ENCODE measurements at places on chromosomes 4 and X.

DNA sequence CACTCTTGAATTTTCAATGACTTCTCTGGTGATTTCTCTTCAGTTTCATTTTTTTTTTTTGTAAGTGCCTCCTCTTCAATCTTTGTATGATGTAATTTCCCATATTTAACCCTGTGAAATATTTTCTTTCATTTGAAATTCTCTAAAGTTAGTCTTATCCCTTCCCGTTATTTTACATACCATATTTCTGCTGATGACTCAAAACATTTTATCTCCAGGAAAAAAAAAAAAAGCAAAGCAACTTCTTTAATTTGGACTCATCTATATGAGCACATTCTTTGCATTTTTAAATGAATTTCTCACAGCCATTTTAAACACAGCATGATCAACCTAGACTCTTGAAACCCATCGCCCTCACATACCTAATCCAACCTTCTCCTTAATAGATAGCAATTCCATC lies 1831.4 kb downstream of the ARAP2 start:
- DNase-seq, result no peak

- DNase-seq, result no peak
Observed at GRCh38 chr4:138063581-138063980, 178.6 kb downstream of the SLC7A11 start.

DNA sequence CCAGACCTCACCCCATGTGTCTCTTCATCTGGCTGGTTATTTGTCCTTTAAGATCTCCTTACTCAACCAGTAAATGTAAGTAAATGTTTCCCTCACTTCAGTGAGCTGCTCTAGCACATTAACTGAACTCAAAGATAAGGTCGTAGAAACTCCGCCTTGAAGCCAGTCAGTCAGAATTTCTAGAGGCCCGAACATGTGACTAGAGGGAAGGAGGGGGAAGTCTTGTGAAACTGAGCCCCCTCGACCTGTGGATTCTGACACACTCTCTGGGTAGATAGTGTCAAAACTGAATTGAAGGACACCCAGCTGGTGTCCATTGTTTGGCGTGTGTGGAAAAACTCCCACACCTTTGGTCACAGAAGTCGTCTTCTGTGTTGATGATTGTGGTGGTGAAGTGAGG lies 933.9 kb downstream of the ADGRL3 start:
- DNase-seq, result no peak

GRCh38 chr4:73245955-73246354 lies 12.6 kb downstream of the ANKRD17 start:
- DNase-seq, result no peak

DNA sequence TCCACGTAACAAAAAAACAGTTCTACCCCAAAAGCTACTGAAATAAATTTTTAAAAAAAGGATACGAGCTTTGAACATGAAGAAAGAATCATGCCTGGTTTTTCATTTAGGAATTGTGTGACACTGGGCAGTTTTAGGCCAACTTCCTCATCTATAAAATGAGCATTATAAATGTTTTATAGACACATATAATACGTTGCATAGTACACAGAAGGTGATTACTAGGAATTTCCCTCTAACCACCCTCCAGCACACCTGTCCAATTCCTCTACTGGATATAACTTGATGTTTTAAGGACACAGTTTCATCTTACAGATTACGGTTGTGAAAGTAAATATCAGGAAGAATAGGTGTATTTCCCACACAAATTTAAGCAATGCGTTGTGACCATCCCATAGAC lies 85.5 kb upstream of the IQCM start:
- DNase-seq, result no peak

- DNase-seq, result no peak
Observed at GRCh38 chr4:175787546-175787945, 24.5 kb downstream of the GPM6A start.

DNA sequence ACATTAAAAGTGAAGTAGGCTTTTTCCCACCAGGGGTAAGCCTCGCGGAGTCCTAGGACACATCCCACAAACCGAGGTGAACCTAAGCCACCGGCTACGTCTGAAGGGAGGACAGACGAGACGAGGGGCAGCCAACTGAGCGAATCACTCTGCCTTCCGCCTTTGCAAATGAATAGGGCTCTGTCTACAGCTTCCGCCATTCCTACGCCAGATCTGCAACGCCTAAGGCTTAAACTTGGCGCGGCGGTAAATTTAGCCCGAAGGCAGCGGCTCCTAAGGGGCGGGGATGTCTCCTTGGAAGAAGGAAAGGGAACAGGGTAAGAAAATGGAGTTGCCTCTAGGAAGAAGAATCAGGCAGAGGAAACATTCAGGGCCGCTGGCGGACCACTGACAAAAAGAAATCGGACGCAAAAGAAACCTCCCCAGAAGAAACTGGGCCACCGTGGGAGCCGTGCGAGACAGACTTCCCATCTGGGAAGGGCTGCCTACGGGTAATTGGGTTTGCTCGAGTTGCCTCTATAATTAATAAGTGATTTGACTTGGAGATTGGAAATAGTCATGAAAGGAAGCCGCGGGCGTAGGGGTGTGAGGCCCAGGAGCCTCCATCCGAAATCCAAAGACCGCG lies 90.5 kb downstream of the BCOR start:
- DNase-seq, result no peak

DNA sequence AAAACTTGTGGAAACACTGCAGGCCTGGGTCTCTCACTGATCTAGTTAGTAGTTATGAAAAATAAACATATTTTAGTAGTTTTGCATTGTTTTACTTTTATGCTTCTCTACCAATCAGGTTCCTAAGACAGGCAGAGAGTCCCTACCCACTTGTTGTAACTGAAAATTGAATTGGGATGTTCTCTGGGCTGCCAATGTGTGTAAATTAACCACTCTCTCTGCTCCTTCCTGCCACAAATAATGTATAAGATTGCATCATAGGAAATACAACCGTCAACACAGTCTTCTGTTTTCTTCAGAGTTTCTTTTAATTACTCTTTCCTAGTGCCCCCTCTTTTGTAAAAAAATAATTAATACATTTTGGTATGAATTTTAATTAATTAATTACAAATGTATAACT lies 677.3 kb downstream of the FSTL5 start:
- DNase-seq, result no peak

DNA sequence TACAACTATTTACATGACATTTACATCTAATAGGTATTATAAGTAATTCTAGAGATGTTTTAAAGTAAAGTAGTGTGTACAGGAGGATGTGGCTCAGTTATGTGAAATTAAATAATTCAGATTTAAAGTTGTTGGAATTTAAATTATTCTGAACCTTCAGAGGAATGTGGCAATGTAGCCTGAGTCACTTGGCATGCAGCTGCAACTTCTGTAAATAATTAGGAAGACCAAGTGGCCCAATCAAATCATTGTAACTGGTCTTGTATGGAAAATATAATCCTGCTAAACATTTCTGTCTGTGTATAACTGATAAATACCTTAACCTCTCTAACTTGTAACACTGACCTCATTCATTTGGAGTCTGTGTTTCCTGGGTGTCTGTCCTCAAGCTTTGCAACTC lies 828.9 kb downstream of the GLUD2 start:
- DNase-seq, result no peak

GRCh38 chr4:82555276-82555675 lies 6.5 kb downstream of the TMEM150C start:
- DNase-seq, result no peak

DNA sequence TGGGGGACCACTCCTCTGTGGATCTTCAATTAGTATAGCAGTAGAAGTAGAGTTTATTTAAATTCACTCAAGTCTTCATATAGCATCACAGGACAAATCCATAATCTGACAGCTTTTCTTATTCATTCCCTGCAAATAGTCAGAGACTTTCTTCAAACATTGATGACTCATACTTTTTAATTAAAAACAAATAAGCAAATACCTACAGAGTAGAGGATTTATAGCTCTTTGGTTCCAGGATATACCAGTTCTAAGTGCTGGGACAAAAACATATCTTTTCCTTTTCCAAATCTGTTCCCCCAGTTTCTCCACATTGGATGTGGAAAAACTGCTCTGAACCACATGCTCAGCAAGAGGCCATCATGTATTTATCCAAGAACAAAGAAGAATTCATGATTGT lies 24.1 kb downstream of the EMCN start:
- peak; percentile 25 for DNase-seq

GRCh38 chr4:139419388-139419914 lies 34.5 kb upstream of the RAB33B start:
- no peak for DNase-seq

DNA sequence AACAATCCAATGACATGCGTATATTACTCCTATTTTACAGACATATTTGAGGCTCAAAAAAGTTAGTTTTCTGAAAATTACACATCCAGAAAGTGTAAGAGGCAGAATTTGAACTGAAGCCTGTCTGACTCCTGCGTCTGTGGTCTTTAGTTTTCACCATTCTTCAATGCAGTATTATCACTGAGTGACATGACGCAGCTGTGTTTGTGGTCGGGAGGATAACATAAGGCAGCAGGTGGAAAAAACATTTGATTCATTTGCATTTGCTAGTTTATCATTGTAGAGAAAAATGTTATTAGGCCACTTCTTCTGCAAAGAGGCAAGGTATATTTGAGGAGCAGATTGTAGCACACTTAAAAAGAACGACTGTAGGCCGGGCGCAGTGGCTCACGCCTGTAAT lies 186.7 kb downstream of the TENM3 start:
- DNase-seq, result no peak

- DNase-seq, result no peak
Observed at GRCh38 chr4:6119507-6120020, 80.8 kb downstream of the JAKMIP1 start.

DNA sequence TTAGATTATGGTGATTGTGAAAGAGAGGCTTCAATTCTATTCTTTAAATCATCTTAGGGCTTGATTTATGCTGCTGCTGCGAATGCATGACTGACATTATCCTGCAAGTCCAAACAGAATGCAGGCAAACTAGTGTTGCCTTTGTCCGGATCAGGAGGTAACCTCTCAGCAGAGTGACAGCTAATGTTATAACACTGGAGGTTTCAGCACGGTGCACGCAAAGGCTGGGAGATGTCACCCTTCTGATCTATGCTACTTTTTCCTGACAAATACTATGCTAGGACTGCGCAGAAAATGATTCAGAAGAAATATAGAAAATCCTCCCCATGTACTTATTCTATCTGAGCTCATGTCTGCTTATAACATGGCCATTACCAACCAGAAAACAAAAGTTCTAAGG lies 48.2 kb downstream of the ANOS1 start:
- DNase-seq, result no peak

DNA sequence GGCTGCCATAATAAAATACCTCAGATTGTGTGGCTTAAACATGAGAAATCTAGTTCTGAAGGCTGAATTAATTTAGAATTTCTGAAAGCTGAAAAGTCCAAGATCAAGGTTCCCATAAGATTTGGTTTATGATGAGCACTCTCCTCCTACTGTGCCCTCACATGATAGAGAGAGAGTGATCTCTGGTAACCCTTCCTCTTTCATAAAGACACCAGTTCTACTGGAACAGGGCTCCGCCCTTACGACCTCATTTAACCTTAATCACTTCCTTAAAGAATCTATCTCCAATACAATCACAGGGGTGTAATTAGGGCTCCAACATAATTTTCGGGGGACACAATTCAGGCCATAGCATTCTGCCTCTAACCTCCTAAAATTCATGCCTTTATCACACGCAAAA lies 194.0 kb upstream of the MAB21L2 start:
- DNase-seq, result no peak

GRCh38 chr4:27714073-27714472 lies 853.4 kb downstream of the STIM2 start:
- peak; percentile 32 for DNase-seq

DNA sequence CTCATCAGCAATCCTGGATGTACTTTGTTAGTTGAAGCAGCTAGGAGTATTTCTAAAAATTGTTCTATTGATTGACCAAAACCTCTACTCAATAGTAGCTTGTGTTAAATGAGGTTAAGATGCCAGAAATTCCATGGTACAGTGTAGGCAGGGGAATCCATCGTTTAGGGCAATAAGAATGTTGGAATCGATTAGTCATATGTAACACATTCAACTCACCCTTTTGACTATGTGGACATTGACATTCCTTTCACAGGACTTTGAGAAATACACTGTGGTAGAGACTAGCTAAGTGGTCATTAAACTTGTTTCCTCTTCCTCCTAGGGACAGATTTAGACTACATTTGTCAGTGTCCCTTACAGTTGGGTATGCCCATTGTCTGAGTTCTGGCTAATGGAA lies 40.2 kb downstream of the KDM5C start:
- DNase-seq, result no peak

DNA sequence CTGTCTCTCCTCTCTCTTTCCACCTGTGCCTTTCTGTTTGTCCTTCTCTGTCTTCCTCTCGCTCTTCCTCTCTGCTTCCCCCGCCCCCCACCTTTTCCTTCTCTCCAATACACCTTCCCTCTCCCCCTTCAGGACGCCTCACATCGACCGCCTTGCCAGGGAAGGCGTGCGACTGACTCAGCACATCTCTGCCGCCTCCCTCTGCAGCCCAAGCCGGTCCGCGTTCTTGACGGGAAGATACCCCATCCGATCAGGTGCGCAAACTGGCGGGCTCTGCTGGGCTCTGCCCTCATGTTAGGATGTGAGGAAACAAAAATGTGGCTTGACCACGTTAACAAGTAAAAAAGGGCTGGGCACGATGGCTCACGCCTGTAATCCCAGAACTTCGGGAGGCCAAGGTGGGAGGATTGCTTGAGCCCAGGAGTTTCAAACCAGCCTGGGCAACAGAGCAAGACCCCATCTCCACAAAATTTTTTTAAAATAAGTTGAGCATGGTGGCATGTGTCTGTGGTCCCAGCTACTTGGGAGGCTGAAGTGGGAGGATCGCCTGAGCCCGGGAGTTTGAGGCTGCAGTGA lies 35.2 kb downstream of the ARSF start:
- DNase-seq, result no peak

DNA sequence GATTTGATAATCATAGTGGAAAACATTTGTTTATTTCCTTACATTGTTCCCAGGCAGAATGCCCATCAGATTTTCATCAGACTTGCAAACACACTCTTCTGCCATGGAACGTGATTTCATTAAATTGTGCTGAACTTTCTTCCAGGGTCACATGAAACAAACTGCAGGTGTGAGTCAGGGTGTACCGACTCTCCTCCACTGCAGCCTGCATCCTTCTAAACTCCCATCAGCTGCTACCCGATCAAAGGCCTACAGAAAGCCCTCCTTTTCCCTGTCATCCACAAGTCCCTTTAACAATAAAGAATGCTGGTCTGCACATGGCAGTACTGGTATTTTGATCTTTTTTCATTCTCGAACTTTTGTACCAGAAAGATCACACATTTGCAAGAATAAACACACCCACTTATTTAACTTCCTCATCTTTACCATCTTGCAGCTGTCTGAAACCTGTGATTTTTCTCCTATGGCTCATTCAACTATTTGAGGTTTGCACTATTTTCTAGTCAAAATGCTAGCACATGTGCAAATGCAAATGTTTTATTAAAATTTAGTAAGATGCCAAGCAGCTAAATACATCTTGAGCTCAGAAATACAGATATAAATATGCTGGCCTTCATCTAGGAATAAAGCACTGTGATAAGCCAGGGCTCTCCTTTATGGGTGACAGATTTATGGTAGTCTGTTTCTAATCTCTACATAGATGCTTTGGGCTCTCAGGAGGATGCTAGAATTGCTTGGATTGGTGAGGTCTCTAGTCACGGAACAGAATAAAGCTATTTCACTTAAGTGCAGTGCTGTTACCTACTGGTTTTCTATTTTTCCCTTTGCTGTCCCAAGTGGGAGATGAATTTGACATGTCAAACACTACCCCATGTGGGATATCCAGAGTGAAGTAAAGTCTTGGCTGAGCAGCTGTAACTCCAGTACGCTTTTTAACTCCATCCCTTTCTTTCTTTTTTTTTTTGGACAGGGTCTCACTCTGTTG lies 25.8 kb upstream of the ARHGAP24 start:
- peak; percentile 49 for DNase-seq
